ENCODE measurements at places on chromosomes 3 and 15.

DNA sequence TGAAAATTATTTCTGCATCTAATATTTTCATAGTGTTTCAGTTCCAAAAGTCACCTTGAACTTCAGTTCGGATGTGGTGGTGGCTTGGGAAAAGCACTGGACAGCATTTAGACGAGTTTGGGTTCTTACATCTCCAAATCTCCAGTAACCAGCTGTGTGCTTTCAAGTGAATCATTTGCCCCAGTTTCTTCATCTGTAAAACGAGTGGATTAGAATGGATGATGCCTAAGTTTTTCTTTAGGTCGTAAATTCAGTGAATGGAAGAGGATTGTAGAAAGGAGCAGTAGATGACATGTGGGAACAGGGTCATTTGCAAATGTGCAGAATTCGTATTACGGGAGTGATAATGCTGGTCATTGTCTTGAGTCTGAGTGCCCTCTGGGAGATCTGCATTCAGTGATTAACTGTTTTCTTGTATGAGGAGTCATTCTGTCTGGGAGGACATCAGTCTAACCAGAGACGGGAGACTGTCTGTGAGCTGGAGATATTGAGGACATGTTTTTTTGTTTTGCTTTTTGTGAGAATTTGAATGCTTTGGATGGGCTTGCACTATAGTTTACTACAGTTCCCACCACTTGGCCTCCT is 641.6 kb upstream of the TBL1XR1 start:
- no peak for DNase-seq

DNA sequence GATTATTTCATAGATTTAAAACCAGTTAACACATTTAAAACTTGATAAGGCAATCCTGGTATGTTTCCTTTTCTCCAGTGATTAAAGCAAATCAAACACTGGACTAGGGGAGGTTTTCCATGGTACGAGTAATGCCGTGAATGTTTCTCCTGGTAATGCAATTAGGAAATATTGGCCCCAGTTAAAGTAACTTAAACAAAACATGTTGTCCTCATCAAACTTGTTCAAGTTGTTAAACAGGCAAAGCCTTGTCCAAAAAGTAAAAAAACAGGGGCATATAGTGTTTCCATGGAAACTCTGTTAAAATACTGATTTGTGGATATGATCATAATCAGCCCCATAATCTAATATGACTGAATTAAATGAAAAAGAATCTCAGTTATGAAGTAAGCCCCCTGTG is 13.1 kb upstream of the LRTM1 start:
- DNase-seq = no peak

GRCh38 chr3:5298453-5298852 is 110.9 kb downstream of the EDEM1 start:
- no peak for DNase-seq

GRCh38 chr15:78879517-78880241 is 7.0 kb downstream of the MORF4L1 start:
- no peak for DNase-seq

DNA sequence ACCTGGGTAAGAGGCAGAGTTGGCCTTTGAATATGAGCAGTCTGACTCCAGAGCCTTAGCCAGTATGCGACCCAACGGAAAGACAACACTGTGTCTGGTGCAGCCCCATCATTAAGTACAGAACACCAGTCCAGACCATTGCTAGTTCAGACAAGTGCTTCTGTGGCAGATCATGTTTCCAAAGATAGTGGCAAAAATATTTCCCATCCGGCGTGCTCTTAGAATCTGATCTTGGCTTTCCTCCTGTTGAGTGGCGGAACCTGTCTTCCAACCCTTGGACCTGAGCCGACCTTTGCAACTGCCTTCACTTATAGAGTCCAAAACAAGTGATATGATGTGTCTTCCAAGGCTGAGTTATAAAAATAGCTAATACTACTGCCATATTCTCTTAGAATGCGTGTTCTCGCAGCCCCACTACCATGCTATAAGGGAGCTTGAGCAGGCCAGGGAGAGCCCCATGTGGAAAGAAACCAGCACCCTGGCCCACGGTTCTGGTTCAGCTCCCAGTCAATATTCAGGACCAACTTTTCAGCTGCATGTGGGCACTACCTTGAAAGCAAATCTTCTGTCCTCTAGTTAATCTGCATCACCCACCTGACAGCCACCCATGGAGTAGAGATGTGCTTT is 322.4 kb upstream of the SLCO3A1 start:
- no peak for DNase-seq

DNA sequence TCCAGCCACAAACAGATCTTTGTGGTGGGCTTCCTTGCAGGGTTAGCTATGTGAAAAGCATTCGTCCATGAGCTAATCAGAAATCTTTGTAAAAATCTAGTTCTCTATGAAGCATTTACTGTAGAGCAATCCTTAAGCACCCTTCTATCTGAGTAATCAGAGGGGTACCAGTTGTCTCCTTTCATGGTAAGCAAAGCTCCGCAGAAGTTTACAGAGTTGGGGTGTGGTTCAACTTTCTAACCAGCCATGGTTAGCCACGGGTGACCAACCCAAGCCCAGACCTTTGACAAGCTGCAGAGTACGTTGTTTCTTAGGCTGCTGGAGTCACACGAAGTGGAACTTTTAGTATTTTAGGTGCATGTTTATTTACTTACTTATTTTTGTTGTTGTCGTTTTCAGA is 77.4 kb downstream of the FLNB start:
- no peak for DNase-seq

DNA sequence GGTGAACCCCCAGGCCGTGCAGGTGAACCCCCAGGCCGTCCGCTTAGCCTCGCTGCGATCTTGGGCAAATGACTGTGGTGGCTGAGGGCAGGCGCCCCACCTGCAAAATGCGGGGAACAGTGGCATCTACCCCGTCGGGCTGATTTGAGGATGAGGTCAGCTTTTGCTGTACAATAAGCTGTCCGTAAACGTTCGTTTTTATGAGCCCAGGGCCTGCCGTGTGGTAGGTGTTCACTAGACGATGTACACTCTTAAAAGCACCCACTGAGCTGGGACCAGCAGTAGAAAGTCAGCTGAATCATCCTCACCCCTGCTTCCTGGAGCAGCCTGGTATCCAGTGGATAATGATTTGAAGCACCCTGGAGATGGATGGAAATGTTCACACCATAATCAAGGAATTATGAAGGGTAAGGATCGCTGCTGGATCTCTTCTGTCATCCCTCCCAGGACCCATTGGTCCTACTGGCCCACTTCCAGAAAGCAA is 943 bp upstream of the PCSK6 start:
- peak; percentile 55 for DNase-seq

GRCh38 chr15:43199945-43200488 is 14.8 kb downstream of the CCNDBP1 start:
- no peak for DNase-seq

DNA sequence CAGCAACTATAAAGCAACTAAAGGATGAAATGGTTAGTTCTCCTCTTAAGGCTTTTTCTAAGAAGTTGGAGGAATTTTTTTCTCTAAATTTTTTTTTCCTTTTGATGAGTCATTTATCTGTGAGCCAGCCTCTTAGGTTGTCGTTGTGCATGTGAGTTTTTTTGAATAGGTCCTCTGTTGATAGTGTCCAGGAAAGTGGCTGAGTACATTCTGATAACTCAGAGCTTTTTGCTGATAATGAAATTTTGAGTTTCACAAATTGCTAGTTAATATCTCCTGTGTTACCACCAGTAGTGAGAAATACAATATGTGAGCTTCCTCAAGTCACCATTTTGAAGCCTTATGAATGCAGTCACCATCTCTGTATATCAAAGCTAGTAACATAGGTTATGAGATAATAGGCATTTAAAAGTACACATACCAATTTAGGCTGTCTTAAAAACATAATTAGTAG is 7.1 kb upstream of the LXN start:
- no peak for DNase-seq

GRCh38 chr15:101397521-101398003 is 91.9 kb downstream of the PCSK6 start:
- DNase-seq = no peak

DNA sequence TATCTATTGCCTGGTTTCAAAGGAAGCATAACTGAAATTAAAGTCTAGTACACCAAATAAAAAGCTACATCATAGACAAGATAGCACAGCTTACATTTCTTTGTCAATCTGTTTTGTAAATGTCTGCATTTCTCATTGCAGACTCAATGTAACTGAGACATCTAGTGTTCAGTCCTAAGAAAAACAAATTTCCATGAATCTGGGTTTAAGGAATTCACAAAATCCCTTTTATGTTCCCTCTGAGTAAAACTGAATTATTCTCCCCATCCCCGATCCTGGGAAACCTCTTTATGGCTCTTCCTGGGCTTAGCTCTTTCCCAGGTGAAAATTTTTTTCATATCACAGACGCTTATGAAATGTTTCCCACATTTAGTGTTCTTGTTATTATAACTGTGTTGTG is 21.6 kb upstream of the RASA2 start:
- no peak for DNase-seq

GRCh38 chr3:20072422-20072821 is 32.2 kb downstream of the KAT2B start:
- no peak for DNase-seq

- DNase-seq = peak; percentile 76
Measured at GRCh38 chr15:74127954-74128784, 2.2 kb upstream of the ISLR2 start.

DNA sequence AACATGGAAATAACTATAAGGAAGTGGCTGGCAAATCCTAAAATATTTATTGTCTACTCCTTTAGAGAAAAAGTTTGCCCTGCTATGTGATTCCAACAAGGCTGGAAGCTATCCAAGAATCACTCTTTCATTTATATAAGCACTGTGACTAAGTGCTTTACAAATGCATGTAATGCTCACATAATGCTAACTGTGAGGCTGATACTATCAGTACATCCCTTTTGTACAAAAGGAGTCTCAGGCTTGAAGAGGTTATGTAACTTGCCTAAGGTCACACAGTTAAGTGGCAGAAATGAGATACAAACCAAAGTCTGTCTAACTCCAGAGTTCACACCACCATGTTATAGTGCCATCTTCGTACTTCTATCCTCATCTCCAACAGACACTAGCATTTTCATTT is 17.0 kb downstream of the TOPBP1 start:
- DNase-seq = no peak

- DNase-seq = no peak
Measured at GRCh38 chr15:39797407-39797806, 14.8 kb upstream of the FSIP1 start.

DNA sequence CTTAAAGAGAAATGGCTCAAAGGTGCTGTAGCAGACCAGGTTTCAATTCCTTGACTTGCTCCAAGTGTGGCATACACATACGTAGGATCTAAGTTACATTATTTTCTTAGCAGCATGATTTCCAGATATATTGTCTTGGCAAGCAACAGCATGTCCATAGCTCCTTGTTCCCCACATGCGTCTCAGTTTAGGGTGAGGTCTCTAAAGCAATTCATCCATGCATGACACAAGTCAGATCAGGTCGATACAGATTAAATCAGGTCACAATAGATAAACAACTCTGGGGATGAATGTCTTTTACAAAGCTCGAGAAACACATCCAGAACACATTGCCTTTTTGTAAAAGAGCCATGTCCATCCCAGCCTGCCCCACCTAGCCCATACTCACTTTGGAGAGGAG is 108.9 kb upstream of the ABHD17C start:
- peak; percentile 9 for DNase-seq

DNA sequence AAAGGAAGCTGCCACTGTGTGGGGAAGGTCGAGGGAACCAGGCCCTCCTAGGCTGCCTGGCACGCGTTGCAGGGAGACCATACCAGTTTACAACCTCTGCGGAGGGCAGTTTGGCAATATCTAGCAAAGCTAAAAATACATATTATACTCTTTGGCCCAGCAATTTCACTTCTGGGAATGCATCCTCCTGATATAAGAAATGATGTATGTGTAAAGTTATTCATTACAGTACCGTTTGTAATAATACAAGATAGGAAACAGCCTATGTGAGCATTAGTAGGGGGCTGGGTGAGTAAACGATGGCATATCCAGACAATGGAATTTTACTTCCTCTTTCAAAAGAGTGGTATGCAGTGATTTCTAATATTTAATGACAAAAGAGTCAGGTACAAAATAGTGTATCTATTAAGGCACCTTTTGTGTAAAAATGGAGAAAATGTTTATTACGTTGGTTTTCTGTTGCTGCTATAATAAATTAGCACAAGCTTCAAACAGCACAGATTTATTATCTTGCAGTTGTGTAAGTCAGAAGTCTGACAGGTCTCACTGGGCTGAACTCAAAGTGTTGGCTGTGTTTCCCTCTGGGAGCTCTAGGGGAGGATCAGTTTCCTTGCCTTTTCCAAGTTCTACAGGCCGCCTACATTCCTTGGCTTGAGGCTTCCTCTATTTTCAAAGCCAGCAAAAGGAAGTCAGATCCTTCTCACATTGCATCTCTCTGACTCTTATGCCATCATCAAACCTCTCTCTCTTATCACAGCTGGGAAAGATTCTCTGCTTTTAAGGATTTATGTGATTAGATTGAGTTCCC is 9.0 kb downstream of the APOD start:
- DNase-seq = no peak

DNA sequence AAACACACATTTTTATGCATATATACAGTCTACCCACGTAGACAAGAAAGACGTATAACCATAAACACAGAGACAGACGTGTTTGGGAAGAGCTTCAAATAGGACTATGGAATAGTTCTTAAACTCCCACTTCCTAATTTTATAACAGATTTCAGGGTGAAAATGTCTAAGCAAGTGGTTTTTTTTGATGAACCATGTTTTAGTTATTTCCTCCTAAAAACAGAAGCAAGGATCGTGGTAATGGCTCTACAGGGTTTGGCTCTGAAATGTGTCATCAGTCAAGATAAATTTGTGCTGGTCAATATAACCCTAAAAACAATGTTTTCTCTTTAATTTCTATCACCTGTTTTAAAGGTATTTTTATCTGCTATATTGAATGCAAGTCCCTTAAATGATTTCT is 58.2 kb downstream of the FMN1 start:
- no peak for DNase-seq

- no peak for DNase-seq
Measured at GRCh38 chr3:58452176-58452575, 18.5 kb upstream of the PDHB start.

DNA sequence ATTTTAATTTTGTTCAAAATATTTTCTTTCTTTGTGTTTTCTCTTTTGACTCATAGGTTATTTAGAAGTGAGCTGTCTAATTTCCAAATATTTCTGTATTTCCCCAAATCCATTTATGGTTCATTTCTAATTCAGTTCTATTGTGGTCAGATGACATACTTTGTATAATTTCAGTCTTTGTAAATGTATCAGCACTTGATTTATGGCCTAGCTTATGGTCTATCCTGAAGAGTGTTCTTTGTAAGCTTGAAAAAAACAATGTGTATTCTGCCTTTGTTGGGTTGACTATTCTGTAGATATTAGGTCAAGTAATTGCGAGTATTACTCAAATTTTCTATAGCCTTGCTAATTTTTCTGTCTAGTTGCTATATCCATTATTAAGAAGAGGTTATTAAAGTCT is 311.2 kb downstream of the OCA2 start:
- DNase-seq = no peak

Measured in H7 (cell line).